ENCODE measurements at places on chromosomes 3 and 15.

GRCh38 chr3:37163262-37164015 is 10.9 kb downstream of the LRRFIP2 start:
- H3K27me3 ChIP-seq = no peaks in the 10 kb centered on the region
- H3K27ac ChIP-seq = no peak overlapping the region
- H3K36me3 ChIP-seq = peaks cover 13% of the 10 kb centered on the region
- no peaks in the 10 kb centered on the region for H3K4me1 ChIP-seq

DNA sequence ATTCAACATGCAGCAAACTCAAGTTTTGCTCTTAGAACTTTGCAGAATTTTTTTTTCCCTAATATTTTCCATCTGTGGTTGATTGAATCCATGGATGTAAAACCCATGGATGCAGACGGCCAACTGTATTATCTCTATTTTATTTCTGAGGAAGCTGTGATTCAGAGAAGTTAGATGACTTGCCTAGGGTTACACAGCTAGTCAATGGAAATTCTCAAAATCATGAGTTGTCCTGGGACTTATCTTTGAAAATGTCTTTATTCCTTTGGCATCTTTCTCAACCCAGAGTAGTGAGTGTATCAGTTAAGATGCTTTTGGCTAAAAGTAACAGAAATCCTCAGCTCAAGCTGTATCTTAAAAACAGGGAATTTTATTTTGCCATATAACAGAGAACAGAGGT is 107.9 kb upstream of the GALNT15 start:
- H3K4me1 ChIP-seq = no peaks in the 10 kb centered on the region
- no peak for DNase-seq
- H3K4me3 ChIP-seq = no peak overlapping the region
- H3K27ac ChIP-seq = no peak overlapping the region
- no peaks in the 10 kb centered on the region for H3K27me3 ChIP-seq

- H3K36me3 ChIP-seq = peaks cover 8% of the 10 kb centered on the region
- no peak for DNase-seq
- H3K4me1 ChIP-seq = no peaks in the 10 kb centered on the region
- H3K27me3 ChIP-seq = no peaks in the 10 kb centered on the region
Observed at GRCh38 chr3:155088706-155089345, 8.7 kb downstream of the MME start.

DNA sequence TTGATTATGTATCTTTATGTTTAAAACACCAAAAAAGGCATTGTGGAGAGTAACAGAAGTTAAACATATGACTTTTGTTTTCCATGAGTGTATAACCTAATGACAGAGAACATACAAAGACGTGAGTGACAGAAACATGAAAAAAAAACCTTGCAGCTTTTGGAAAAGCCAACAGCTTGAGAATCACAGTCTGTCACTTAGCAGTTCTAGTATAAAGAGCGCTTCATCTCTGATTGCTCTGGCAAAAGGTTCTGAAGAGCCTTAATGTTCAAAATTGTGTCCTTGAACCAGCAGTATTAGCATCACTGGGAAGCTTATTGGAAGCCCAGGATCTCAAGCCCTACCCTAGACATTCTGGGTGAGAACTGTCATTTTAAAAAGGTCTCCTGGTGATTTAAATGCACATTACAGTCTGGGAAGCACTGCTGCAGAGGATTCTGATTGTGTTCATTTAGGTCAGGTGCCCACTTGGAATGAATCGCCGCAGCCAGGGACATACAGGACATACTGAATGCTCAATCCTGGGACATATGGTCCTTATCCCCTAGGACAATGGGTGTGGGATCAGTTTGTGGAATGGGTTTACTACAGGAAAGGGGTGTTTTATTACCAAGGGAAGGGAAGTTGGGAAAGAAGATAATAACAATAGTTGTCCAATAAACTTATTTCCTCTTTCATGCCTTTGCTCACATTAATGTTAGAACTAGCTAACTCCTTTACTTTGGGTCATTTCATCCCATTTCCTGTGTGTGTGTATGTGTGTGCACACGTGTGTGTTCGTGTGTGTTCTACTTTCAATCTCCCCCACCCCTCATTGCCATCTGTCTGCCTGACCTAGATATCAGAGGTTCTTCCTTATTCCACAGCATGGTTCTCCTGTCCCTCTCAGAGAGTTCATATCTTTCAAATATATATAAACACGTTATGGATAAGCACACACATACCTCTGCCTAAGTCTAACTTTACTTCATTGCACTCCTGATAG is 55.0 kb downstream of the LRRC49 start:
- no peak overlapping the region for H3K27ac ChIP-seq
- no peak for DNase-seq
- H3K4me1 ChIP-seq = no peaks in the 10 kb centered on the region
- H3K4me3 ChIP-seq = no peak overlapping the region
- no peaks in the 10 kb centered on the region for H3K27me3 ChIP-seq

DNA sequence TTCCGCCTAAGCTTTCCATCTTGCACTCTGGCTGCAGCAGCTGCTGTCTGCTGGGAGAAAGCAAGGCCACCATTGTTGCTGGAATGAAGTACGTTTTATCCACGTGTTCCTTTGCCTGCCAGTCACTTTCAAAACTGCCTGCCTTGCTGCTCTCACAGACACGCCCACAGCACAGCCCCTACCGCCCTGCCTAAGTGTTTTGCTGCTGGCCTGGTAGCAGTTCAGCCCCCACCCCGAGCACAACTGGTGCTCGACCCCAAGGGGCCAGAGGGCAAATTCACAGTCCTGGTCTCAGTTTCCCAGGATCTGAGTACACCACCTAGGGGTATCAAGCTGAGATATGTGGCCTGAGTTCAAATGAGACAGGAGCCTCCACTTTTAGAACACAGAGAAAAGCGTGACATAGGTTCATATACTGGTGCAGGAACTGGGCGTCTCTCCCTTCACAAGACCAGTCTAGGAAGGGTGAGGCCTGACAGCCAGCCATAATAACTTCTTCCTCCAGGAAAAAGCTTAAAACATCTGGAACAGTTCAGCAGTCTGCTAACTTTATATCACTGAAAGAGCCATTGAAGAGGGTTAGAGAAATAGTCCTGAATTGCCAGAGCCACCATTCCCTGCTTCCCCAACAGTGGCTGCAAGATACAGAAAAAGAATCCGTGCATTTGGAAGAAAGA is 1012.3 kb downstream of the ZPLD1 start:
- H3K4me3 ChIP-seq = no peak overlapping the region
- H3K27ac ChIP-seq = no peak overlapping the region
- no peak for DNase-seq
- H3K27me3 ChIP-seq = no peaks in the 10 kb centered on the region
- no peaks in the 10 kb centered on the region for H3K36me3 ChIP-seq
- no peaks in the 10 kb centered on the region for H3K4me1 ChIP-seq

DNA sequence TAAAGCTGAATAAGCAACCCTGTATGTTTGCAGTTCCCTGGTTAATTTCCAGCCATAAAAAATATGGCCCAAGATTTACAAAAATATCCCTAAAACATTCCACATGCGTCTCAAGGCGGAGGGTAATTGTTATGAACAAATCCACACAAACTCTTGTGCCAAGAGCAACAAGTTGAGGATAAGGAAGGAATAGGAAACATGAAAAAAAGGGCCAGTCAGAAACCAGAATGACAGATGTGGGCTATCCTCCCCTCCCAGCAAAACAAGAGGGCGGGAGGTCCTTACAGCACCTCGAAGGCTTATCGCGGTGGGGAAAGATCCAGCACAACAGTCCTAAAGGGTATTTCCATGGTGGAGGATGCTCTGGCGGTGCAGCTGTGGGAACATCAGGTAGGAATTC is 155.6 kb upstream of the HES1 start:
- H3K4me3 ChIP-seq = no peak overlapping the region
- no peak overlapping the region for H3K27ac ChIP-seq
- DNase-seq = no peak
- no peaks in the 10 kb centered on the region for H3K36me3 ChIP-seq
- H3K27me3 ChIP-seq = no peaks in the 10 kb centered on the region

- H3K36me3 ChIP-seq = peaks cover 39% of the 10 kb centered on the region
- DNase-seq = no peak
- no peaks in the 10 kb centered on the region for H3K4me1 ChIP-seq
- H3K4me3 ChIP-seq = no peak overlapping the region
Observed at GRCh38 chr3:53570709-53571108, 76.3 kb downstream of the CACNA1D start.

DNA sequence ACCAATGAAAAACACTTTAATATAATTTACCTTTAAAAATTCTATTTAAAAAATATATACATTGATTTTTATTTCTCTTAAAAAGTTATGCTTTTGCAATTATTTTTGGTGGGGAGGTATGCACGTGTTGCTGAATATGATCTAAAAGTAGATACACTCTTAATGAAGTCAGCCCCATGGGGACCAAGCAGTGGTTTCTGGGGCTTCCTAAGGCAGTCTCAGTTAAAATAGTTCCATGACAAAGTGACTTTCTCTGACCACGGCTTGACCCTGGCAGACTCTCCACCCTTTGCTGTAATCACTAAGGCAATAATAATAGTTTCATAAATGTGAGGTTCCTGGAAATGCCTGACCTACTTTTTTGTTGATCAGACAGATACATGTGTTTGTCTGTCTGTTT is 50.4 kb downstream of the CCR4 start:
- H3K4me3 ChIP-seq = no peak overlapping the region
- no peaks in the 10 kb centered on the region for H3K27me3 ChIP-seq
- H3K27ac ChIP-seq = no peak overlapping the region
- H3K36me3 ChIP-seq = peaks cover 39% of the 10 kb centered on the region

DNA sequence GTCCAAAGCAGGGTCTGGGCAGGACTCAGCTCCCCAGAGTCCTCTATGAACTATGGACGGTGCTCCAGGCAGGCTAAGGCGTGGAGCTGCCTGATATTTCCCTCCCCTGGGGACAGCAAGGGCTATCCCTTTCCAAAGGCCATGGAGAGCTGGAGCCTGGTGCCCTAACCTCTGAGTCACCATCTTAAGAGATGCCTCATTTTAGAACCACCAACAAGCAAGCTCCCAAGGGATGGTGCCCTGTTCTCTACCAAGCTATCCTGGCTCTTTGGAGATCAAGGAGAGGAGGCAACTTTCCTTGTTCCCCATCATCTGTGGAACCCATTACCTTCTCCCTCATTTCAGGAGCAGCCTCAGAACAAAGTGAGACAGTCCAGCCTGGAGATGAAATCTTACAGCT is 15.7 kb downstream of the STARD5 start:
- H3K4me1 ChIP-seq = no peaks in the 10 kb centered on the region
- peaks cover 53% of the 10 kb centered on the region for H3K36me3 ChIP-seq
- no peak for DNase-seq
- H3K27ac ChIP-seq = no peak overlapping the region
- H3K27me3 ChIP-seq = no peaks in the 10 kb centered on the region
- no peak overlapping the region for H3K4me3 ChIP-seq

- peak; percentile 61 for DNase-seq
- H3K4me3 ChIP-seq = no peak overlapping the region
- H3K27me3 ChIP-seq = no peaks in the 10 kb centered on the region
- H3K27ac ChIP-seq = peak overlapping the region; percentile 12
Observed at GRCh38 chr3:98775459-98776139, 12.5 kb downstream of the ST3GAL6 start.

DNA sequence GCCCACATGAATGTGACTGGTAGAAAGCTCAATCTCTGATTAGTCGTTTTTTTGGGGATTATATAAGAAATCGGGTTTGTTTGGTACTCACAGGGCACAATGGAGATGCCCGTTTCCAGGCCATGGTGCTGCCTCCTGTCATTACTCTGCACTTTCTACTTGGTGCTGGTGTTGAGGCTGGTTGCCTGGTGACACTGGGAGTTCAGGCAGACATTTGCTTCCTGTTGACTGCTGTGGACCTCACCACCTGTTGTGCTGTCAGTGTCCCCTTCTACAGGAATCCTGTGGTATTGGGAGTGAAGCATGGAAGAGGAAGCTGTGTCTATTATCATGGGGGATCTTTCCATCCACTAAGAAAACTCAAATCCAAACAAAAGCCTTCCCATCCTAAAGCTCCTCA is 227.2 kb upstream of the TBL1XR1 start:
- no peak for DNase-seq
- no peaks in the 10 kb centered on the region for H3K27me3 ChIP-seq
- no peak overlapping the region for H3K27ac ChIP-seq

DNA sequence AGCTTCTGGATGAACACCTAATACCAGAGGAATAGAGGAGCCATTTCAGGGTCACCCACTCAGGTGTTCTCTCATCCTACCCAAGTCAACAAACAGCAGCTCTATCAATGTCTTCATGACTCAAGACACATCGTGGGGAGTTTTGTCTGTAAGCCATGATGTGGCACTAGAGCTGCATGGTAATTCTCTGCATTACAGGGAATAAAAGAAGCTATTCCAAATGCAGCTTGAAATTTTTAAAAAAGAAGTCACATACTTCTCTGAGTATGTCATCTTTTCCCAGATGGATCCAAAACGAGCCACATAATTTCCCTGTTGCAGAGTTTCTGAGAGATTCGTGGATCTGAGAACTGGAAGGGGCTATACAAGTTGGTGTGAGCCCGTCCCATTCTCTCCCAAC is 6.1 kb upstream of the THSD4 start:
- no peaks in the 10 kb centered on the region for H3K27me3 ChIP-seq
- DNase-seq = no peak
- no peaks in the 10 kb centered on the region for H3K36me3 ChIP-seq
- H3K4me1 ChIP-seq = no peaks in the 10 kb centered on the region

- peak; percentile 31 for DNase-seq
- peaks cover 3% of the 10 kb centered on the region for H3K4me1 ChIP-seq
- no peaks in the 10 kb centered on the region for H3K27me3 ChIP-seq
- H3K36me3 ChIP-seq = no peaks in the 10 kb centered on the region
Observed at GRCh38 chr3:34856081-34856947, 783.0 kb upstream of the ARPP21 start.

- no peaks in the 10 kb centered on the region for H3K27me3 ChIP-seq
- no peak overlapping the region for H3K4me3 ChIP-seq
- H3K4me1 ChIP-seq = no peaks in the 10 kb centered on the region
Observed at GRCh38 chr3:1902416-1902815, 196.2 kb upstream of the CNTN4 start.

- no peaks in the 10 kb centered on the region for H3K4me1 ChIP-seq
- DNase-seq = no peak
- no peak overlapping the region for H3K4me3 ChIP-seq
- H3K27me3 ChIP-seq = no peaks in the 10 kb centered on the region
Observed at GRCh38 chr15:60546744-60547143, 67.8 kb upstream of the ICE2 start.

- H3K27ac ChIP-seq = no peak overlapping the region
- no peak overlapping the region for H3K4me3 ChIP-seq
- no peaks in the 10 kb centered on the region for H3K36me3 ChIP-seq
- no peak for DNase-seq
- H3K4me1 ChIP-seq = no peaks in the 10 kb centered on the region
- H3K27me3 ChIP-seq = no peaks in the 10 kb centered on the region
Observed at GRCh38 chr3:18501679-18502343, 76.7 kb upstream of the SATB1 start.
